DMS53 (cell line): ENCODE measurements at places on chromosomes 1 and 21.

DNA sequence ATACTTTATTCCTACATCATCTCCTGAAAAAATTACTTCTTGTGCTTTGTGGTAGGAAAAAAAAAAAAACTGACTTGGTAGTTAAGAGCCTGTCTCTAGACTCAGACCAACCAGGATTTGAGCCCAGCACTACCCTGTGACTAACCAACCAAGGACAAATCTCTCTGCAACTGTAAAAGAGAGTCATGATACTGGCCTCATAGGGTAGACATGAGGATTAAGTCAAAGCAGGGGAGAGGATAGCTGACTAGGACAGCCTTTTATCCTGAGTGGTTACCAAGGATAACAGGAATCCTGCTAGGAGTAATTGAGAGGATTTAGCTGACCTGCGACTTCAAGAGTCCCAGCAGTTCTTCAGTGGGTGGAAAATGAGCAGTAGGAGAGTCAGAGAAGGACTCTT lies 112.8 kb downstream of the C1orf21 start:
- no peak for DNase-seq

GRCh38 chr1:31665234-31665878 lies 20.7 kb upstream of the PEF1 start:
- no peak for DNase-seq

DNA sequence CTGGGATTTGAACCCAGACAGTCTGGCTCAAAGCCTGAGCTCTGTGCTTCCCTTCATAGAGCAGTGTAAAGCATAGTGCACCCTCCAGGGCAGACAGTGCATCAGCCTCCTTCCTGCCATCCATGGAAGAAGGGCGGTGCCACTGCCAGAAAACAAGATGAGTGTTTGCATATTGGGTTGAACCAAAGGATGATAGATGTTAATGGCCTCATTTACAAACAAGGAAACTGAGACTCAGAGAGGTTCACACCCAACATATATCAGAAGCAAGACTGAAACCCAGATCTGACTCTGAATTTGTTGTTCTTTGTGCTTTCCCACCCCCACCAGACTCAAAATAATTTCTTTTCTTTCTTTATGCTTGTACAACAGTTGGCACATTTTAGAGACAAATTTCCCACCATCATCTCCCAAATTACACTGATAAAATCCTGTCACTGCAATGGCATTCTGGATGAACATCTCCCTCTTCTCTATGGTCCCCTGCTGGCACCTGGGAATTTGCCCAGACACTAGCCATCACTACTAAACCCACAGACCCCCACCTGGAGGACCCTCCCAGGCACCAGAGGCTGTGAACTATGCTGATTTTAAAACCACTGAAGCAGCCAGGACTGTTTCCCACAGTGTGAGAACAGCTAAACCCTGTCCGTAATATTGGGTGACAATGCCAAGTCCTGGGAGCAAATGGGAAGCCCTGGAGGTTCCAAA lies 45.4 kb upstream of the MPZL1 start:
- peak; percentile 19 for DNase-seq

DNA sequence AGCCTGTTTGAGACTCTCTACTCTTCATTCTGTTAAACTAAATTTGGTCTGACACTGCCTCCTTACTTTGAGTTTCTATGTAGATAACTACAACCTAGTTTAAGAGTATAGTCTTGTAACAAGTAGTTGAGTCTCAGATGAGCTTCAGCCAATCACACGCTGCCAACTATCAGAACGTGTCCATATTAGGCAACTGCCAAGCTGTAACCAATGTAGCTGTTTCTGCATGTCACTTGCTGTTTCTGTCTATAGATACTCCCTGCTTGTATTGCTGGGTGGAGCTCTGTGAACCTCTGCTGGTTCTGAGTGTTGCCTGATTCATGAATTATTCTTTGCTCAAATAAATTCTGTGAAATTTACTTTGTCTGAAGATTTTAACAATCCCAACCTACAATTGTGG lies 452.6 kb upstream of the NR5A2 start:
- DNase-seq: peak; percentile 21

DNA sequence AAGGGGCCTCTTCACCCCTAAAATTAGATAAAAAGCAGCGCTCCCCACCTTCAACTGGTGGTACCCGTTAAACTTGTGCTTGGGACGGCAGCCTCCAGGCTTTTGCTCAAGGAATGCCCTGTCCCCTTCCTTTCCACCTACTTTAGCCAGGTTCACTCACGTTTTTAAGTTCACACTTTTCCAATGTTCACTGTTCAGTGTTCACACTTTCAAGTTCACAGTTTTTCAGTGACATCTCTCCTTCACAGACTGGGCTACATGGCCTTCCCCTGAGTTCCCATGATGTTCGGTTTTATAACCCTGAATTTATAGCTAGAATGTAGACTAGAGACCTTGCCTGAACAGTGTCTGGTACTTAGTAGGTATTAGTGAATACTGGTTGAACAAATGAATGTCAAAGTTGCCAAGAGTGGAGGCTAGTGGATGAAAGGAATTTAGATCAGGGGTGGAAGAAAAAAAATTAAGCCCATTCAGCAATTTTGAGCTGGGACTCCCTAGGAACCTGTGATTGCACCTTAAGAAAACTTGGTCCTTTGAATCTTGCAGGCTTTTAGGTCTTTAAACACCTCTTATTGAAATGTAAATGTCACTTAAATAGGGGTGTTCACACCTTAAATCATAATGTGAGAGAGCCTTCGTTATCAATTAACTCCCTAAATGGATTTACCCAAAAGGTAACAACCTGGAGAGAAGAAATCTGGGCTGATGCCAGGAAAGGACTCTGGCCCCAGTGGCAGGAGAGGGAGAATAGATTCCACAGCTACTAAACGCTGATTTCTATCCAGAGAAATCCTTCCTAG lies 12.3 kb downstream of the BTG2 start:
- no peak for DNase-seq

DNA sequence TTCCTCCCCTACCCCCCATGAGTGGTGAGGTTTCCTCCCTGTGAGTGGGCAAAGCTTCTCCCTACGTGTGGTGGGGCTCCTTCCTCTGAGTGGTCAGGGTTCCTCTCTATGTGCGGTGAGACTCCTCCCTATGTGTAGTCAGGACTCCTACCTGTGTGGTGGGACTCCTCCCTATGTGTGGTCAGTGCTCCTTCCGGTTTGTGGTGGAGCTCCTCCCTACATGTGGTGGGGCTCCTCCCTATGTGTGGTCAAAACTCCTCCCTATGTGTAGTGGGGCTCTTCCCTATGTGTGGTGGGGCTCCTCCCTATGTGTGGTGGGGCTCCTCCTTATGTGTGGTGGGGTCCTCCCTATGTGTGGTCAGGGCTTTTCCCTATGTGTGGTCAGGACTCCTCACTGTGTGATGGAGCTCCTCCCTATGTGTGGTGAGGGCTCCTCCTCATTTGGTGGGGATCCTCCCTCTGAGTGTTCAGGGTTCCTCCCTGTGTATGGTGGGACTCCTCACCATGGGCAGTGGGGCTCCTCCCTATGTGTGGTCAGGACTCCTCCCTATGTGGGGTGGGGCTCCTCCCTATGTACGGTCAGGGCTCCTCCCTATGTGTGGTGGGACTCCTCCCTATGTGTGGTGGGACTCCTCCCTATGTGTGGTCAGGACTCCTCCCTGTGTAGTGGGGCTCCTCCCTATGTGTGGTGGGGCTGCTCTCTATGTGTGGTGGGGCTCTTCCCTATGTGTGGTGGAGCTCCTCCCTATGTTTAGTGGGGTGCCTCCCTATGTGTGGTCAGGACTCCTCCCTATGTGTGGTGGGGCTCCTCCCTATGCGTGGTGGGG lies 29.1 kb downstream of the PRSS38 start:
- no peak for DNase-seq

GRCh38 chr1:213192026-213192425 lies 141.0 kb downstream of the RPS6KC1 start:
- no peak for DNase-seq

GRCh38 chr1:20493309-20493708 lies 7.3 kb upstream of the CAMK2N1 start:
- no peak for DNase-seq

DNA sequence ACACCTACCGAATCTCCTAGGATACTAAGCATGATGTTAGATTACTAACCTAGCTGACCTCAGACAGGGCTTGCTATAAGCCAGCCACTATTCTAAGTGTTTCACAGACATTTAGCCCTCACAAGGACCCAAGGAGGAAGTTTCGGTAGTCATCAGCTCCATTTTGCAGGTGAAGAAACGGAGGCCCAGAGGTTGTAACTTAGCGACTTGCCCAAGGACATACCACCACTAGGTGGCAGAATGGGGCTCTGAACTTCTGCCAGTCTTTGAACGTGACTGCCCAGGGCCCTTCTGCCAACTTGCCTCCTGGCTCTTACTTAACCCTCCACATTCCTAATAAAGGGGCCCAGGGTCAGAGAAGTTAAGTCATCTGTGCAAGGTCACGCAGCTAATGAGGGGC lies 283.5 kb downstream of the C1orf94 start:
- peak; percentile 73 for DNase-seq

DNA sequence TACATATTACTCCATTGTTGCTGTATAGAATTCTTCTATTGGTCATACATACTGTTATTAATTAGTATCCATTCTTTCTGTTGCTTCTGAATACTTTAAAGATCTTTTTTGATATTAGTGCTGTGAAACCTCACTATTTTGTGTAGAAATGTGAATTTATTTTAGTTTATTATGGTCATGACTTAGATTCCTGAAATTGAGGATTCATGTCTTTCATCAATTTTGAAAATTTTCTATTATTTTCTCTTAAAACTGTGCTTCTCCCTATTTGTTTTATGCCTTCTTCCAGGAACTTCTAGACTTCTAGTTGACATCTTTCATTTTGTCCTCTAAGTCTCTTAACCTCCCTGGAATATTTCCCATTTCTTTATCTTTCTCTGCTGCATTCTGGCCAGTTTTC lies 113.1 kb downstream of the NTPCR start:
- DNase-seq: no peak
